ENCODE measurements at places on chromosomes 5 and 9.

- DNase-seq, result no peak
Observed at GRCh38 chr9:7347556-7347955, 452.0 kb downstream of the DMAC1 start.

- no peak for DNase-seq
Observed at GRCh38 chr5:134506054-134507039, 19.1 kb upstream of the JADE2 start.

DNA sequence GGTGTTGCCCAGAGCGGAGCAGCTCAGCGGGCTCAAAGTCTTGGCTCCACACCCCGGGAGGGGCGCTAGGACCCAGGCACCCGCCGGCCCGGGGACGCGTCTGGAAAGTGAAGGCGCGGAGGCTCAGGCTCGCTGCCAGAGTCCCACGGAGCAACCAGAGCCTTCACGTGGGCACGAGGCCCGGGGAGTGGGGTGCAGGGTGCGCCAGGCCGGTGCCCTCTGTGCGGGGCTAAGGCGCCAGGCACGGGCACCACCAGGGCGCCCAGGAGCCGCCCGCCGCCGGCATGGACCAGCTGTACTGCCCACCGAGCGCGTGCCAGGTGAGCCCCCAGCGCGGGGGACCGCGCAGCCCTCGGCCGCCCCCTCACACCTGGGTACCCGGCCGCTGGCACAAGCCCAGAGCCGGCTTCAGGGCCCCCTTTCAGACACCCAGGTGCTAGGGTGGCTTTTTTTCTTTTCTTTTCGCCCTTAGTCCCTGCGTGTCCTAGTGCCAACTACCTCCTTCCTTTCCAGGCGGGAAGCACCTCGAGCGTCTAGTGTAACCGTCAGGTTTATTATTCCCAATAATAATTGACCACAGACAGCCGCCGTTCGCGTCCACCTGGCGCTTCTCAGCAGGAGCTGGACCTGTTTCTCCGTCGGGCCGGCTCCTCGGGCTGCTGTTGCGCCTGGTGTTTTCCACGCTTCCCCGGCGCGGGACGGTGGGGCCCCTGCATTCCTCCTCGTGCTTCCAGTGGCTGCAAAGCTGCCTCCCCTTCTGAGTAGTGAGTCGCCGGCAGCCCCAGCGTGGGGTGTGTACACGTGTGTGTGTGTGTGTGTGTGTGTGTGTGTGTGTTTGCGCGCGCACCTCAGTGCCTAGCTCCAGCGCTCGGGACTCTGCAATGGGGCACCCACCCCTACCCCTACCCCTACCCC lies 30.1 kb upstream of the PDE8B start:
- DNase-seq, result no peak

DNA sequence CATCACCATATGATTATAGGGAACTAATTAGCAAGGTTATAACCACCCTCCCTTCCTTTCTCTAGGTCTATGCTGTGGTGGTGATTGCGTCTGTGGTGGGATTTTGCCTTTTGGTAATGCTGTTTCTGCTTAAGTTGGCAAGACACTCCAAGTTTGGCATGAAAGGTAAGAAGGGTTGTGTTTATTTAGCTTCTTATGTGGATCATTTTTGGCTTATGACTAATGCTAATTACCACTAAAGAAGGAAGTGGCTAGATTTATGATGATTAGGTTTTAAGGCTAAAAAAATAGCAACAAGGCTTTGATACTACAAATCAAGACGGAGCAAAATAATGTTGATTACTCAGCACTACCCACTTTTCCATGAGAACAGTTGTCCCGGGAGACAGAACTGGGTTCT lies 82.4 kb downstream of the NTRK2 start:
- no peak for DNase-seq

- no peak for DNase-seq
Observed at GRCh38 chr5:72013766-72014624, 93.3 kb upstream of the MAP1B start.

DNA sequence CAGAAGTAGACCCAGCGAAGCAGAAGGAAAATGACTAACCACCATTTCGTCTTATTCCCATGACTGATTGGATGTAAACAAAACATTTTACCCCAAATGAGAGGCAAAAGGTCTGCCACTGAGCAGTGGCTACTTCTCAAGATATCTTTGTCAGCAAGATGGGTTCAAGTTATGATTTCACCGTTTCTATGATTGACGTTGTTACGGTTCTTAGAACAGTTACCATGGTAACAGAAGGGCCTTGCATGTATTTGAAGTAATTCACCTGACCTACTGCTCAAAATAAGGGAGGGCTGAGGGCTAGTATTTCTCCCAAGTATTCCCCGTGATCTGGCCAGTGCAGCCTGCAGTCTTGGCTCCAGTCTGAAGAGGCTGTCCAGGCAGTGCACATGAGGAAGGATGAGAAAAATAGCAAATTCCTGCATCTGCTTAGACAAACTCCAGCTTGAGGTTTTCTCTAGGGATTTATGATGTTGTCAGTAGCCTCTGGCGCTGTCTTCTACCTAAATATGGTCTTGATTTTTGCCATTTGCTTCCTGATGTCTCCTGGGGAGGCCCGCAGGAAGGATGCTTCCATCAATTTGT lies 372.7 kb downstream of the TMEM38B start:
- no peak for DNase-seq

- no peak for DNase-seq
Observed at GRCh38 chr9:114503009-114503408, 2.3 kb downstream of the WHRN start.

GRCh38 chr5:90612919-90613318 lies 54.3 kb downstream of the ADGRV1 start:
- no peak for DNase-seq

DNA sequence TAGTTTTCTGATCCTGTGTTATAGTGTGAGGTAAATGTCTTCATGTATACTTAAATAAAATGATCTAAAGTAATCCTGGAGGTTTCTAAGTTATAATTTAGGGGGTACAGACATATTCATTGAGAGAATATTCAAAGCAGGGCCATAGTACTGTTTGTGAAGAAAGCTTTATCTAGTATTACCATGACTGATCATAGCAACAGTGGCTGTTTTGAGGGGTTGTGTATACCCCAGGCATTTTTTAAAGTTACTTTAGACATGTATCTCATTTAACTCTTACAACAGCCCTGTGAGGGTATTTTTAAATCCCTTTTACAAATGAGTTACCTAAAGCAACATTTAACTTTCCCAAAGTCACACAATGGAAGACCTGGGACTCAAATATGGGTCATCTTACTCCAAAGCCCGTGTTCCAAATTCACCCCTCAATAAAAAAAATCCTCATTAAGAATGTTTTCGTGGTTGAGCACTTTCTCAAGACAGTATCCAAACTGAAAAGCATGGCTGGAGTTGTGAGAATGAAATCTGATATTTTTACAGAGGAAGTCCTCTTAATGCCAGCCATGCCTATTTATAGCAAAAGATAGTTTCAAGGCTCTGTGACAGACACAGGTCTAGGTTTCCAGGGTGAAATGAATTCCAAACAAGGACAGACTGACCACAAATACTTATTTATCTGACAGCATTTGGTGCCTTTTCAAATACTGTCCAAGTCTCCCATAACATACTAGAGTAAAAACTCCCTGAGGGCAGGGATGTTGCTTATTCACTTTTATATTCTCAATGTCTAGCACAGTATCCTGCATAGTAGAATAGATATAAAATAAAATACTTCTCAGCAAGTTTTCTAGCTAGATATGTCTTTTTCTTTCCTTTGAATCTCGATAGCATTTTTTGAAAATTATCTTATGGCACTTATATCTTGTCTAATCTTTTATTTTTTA lies 10.4 kb downstream of the STOM start:
- peak; percentile 31 for DNase-seq

GRCh38 chr5:113059232-113060040 lies 82.8 kb downstream of the DCP2 start:
- DNase-seq, result no peak

GRCh38 chr5:137401946-137402345 lies 97.2 kb downstream of the SPOCK1 start:
- no peak for DNase-seq

DNA sequence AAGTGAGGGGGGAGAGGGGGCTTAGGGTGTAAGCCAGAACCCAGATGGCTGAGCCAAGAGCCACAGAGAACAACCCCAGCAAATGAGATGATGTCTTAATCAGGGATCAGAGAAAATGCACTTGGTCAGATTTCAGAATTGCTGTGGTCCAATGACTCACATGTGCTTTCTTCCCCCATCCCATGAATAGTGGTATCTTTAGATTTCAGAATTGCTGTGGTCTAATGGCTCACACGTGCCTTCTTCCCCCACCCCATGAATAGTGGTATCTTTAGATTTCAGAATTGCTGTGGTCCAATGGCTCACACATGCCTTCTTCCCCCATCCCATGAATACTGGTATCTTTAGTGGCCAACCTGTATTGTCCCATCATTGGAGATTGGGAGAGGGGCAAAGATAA lies 59.9 kb downstream of the IRX2 start:
- no peak for DNase-seq

GRCh38 chr5:176803943-176804498 lies 6.3 kb upstream of the UNC5A start:
- no peak for DNase-seq

GRCh38 chr9:87661241-87661640 lies 64.7 kb upstream of the CTSL start:
- DNase-seq, result no peak

DNA sequence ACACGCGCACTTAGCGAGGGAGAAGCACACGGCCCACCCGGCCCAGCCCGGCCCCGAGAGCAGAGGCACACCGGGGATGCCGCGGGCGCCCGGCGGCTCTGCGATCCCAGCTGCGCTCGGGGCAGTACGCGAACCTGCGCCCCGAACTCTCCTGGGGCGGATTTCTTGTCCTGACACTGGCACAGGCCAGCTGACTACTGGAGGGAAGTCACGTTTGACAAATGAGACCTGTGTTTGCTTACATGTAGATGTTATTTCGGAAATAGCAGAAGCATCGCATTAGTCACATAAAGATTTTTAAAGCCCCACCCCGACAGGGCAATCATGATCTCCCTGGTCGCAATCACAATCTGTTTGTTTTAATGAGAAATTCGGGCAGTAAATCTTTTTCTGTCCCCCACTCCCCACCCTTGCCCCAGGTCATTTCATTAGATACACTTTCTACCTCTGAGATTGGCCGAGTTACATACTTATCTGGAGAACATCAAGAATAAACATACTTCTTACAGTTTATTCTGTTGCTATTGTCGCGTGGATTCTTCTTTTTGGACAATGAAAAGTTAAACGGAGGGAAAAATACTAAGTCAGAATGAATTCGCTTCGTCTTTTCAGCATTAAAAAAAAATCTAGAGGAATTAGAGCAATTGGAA lies 518.9 kb downstream of the CTNND2 start:
- no peak for DNase-seq

DNA sequence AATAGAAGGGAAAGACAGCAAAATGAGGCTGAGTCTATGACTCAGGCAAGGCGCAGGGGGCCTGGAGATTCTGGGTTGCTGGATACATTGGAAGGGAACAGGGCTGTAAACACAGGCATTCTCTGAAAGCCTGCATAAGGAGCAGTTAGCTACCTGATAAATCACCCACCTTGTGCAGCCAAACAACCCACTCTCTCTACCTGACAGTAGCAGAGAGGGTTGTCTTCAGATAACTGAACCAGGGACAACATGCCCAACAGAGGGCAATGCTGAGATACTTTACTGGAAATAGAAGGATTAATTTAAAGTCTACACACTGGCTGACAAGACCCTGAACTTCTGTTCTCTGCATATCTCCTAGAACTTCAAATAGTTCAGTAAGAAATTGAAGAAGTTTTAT lies 161.6 kb downstream of the KCTD16 start:
- DNase-seq, result no peak

GRCh38 chr5:816176-816575 lies 31.6 kb upstream of the ZDHHC11B start:
- DNase-seq, result no peak

GRCh38 chr5:63928451-63928850 lies 33.8 kb downstream of the HTR1A start:
- no peak for DNase-seq

- peak; percentile 21 for DNase-seq
Observed at GRCh38 chr9:4167079-4167671, 132.7 kb downstream of the GLIS3 start.

DNA sequence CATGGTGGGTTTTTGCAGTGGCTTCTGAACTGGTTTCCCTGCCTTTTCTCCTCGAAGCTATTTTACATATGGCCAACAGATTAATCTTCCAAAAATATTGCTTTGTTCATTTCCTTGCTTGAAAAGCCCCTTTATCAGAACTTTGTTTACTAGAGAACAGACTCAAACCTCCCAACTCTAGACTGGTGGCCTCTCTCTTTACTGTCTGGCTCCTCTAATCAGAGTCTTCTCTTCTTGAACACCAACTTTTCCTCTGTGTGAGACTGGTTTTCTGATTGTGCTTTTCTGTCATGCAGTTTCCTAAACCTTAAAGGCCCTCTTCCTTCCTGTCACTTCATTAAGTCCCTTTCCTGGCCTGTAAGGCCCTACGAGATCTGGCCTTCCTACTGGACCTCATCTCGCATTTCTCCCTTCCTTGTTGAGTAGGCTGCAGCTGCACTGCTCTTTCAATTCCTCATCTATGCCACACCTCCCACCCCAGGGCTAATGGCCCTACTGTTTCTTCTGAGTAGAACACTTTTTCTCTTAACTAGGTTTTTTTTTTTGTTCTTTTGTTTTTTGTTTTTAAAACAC lies 5.7 kb downstream of the C9orf43 start:
- DNase-seq, result no peak

DNA sequence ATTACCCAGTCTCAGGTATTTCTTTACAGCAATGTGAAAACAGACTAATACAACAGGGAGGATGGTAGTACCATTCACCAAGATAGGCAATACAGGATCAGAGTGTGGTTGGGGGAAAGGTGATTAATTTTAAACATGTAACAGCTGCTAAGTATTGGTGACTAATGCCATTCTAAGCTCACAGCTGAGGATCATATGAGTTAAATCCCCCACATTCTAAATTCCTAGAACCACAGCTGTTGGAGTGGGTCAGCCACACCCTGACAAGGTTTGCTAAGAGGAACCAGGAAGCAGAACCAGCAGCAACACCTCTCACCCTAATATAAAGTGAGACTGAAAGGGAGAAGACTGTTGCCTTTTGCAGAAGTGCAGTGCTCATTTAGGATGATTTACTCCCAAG lies 24.8 kb downstream of the HSPB3 start:
- DNase-seq, result no peak

GRCh38 chr5:137442660-137443059 lies 56.5 kb downstream of the SPOCK1 start:
- no peak for DNase-seq

- no peak for DNase-seq
Observed at GRCh38 chr5:35036536-35036935, 11.2 kb downstream of the AGXT2 start.

DNA sequence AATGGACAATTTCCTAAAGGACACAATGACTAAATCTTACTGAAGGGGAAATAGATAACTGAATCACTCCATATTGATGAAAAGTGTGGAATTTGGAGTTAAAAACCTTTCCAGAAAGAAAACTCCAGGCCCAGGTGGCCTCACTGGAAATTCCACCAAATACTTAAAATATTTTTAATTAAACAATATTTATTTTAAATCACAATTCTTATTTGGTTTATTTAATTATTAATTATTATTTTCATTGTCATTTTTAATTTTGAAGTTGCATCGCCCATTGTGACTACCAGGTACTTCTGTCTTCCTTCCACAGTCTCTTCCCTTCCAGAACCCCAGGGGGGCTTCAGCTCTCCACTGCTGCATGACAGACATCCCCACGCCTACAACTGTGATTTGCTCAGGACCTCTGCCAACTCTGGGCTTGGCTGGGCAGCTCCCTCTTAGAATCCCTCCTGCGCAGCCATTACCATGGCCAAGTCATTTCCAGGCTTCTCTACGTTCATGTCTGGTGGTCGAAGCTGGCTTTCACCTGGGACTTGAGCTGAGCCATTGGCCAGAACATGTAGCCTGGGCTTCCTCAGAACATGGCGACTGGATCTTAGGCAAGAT lies 16.4 kb upstream of the GADD45G start:
- no peak for DNase-seq

All from AG09309 (cell line).